ENCODE measurements at places on chromosomes 4 and X. TPM values are rescaled to one million over a fixed set of nuclear protein-coding genes. Genes with fewer than 3 reads are reported as not detected.

DCAF8L2 gene
- not detected for polyA plus RNA-seq

MAGEA4 gene
- not detected for polyA plus RNA-seq

SLIT2 gene
- polyA plus RNA-seq, result 30.5 TPM

GBA3 gene
- polyA plus RNA-seq, result 0.04 TPM

S100G gene
- polyA plus RNA-seq, result not detected

SMIM10L2A gene
- polyA plus RNA-seq, result 1.4 TPM

SSX2B gene
- polyA plus RNA-seq, result not detected

CXCR3 gene
- 0.28 TPM for polyA plus RNA-seq

HOPX gene
- polyA plus RNA-seq, result 43.7 TPM

AR gene
- polyA plus RNA-seq, result 4.8 TPM

CACNA1F gene
- polyA plus RNA-seq, result 0.10 TPM

RHOXF1 gene
- not detected for polyA plus RNA-seq

FRMPD3 gene
- 0.95 TPM for polyA plus RNA-seq

ADAM29 gene
- not detected for polyA plus RNA-seq

SLC4A4 gene
- polyA plus RNA-seq, result 1.4 TPM

DSPP gene
- polyA plus RNA-seq, result not detected

NLRP2B gene
- not detected for polyA plus RNA-seq

Measured in urinary bladder (tissue), 4 donors.